GM04503 (cell line): ENCODE measurements at places on chromosomes 16 and 17.

DNA sequence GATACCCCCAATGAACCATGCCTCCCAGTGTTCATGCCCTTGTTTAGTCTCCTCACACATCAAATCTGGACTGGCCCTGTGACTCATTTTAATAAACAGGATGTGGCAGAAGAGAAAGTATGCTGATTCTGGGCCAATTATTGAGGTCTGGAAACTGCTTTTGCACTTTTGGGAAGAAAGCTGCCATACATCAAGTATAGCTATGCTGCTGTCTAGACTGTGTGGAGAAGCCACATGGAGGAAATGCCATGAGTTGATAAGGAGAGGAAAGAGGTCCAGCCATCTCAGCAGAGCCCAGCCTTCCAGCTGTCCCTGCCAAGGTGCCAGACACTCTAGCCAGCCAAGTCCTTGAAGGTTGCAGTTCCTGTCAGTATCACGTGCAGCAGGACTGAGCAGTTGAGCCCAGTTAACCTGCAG, 16.7 kb downstream of the RPRML start:
- peak; percentile 68 for DNase-seq

- DNase-seq, result no peak
Observed at GRCh38 chr16:82583422-82583821, 43.3 kb upstream of the CDH13 start.

DNA sequence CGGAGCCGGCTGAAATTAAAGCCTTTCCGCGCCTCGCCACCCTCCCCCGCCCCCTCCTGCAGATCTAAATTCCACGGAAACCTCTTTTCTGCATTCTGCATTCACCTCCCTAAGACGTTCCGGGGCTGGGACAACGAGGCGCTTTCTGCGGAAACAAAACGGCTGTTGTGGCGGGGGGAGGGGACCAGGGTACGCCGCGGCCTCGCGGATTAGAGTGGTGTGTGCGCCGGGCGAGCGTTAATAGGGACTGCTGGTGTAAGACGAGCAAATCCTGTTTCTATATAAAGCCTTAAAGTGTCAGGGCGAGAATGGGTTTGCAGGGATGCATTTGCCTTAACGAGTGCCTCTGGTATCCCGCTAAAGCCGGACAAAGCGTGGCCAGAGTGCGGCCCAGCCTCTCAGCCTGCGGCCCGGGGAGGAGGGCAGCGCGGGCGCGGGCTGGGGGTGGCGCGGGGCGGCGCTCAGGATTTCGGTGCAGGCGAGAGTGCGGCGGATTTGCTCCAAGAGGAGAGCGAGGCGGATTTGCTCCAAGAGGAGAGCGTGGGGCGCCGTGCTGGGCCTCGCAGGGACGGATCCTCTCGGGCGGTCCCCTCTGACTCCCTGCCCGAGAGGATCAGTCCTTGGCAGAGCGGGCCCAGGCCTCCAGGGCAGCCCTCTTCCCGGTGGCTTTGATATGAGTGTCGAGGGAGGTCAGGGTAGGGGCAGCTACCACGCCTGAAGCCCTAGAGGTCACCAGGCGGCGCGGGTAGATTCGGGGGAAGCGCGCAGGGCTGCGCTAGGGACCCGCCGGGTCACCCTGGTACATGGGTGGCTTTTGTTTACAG, 5.1 kb downstream of the BAHCC1 start:
- DNase-seq, result no peak

DNA sequence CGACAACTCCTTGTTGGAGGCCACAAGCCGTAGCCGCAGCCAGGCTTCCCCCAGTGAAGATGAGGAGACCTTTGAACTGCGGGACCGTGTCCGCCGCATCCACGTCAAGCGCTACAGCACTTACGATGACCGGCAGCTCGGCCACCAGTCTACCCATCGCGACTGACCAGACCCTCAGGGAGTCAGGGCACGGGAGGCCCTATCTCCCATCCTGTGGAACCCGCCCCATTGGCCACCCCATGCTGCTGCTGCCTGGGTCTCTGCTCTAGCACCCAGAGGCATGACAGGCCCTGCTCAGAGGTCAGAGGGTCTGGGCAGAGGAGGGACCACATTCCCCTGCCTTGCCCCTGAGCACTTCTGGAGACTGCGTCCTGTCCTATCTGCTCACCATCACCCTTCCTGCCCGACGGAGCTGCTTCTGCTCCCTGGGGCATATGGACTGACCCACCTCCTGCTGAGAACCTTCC, 8.9 kb downstream of the TNFAIP1 start:
- DNase-seq, result no peak

- DNase-seq, result no peak
Observed at GRCh38 chr16:7487574-7488323, 155.1 kb downstream of the RBFOX1 start.

DNA sequence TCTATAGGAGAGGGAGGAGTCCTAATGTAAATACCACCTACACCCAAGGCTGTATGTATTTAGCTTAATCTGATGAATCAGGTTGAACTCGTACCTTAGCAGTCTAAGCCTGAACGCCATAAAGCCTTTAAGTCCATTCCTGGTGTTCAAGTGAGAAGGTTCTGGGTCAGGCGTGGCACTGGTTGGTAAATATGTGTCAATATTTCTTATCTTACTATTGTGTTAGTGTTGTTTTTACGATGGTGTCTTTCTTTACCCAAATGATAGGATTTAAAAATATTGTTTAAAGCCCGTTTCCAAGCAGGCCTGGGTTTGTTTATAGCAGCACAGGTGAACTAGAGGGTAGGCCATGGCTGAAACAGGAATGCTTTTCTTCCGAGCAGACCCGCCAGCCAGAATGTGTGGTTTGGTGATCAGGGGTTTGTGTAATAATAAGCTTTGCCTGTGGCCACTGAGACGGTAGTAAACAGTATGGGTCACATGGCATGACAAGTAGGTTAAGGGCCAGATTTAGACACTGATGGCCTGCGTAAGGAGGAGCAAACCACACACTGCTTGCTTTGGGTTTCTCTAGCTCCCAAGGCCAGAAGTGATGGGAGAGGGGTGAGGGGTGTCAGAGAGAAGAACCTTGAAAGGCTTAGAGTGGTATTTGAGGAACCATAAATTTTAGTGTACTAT, 3.3 kb downstream of the TMEM94 start:
- no peak for DNase-seq

GRCh38 chr16:7316281-7316888, 16.3 kb upstream of the RBFOX1 start:
- no peak for DNase-seq

- DNase-seq, result no peak
Observed at GRCh38 chr16:50209546-50210265, 56.6 kb downstream of the TENT4B start.

GRCh38 chr16:65200857-65201256, 79.0 kb upstream of the CDH11 start:
- peak; percentile 44 for DNase-seq

DNA sequence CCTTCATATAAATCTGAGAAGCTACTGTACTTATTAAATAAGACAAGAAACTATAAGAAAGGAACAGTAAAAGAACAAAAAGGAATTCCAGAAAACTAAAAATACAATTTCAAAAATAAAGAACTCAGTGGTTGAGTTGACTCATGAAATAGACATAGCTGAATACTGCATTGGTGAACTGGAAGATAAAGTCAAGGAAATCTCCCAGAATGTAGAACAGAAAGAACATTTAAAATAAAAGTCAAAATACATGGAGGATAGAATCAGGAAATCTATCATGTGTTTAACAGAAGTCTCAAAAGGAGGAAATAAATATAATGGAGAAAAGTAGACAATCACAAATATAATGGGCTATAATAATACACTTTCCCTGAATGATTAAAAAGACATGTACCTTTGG, 136.4 kb upstream of the PMFBP1 start:
- no peak for DNase-seq

DNA sequence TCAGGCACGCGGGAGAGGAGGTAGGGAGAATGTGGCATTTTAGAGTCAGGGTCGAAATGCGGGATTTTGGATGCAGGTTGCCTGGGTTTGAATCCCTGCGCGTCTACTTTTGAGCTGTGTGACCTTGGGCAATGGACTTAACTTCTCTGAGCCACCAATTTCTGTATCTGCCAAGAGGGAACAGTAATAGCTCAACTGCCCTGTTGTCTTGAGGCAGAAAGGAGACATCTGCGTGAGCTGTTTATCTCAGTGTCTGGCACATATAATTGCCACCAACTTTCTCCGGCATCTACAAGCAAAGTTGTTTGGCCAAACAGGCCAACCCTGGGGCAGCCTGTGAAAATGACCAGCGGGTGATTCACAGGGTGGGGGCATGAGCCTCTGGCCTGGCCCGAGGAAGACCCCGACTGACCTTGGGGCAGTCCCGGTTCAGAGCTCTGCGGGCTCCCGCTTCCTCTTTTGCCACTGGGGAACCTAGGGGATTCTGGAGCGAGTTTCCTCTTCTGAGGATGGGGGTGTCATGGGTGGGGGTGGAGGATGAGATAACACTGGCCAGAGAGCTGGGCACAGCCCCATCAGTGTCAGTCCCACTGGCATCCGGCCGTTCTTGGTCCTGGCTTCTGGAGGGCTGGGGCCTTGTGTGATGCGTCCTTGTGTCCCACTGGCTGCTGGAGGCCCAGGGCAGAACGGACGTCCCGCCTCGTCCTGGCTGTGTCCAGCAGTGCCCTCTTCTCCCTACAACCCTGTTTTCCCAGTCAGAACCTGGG, 1.3 kb downstream of the SNN start:
- DNase-seq, result no peak

GRCh38 chr16:49441366-49441780, 67.8 kb downstream of the C16orf78 start:
- no peak for DNase-seq

GRCh38 chr17:3885271-3885670, 7.6 kb downstream of the CAMKK1 start:
- no peak for DNase-seq

DNA sequence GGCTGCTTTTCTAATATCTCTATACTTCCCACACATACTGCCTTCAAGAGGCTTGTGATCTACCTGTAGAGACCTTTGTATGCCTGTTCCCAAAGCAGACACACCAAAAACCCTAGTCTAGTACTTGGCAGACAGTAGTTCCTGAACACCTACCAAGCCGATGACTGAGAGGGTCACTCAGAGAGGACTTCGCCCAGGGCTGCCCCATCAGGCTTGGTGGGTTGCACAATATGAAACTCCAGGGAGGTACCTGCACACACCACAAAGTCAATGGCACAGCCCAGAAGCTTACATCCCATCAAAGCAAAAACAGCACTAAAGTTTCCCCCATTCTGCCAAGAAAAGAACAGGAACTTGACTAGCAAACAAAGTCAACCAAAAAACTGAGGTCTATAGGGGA, 30.3 kb downstream of the ASPA start:
- DNase-seq, result no peak

GRCh38 chr17:43456661-43457361, 27.0 kb upstream of the DHX8 start:
- no peak for DNase-seq

GRCh38 chr17:71975331-71975801, 145.5 kb upstream of the SOX9 start:
- DNase-seq, result peak; percentile 13

GRCh38 chr17:39194089-39194984, 3.1 kb downstream of the CACNB1 start:
- no peak for DNase-seq

- DNase-seq, result no peak
Observed at GRCh38 chr17:57788725-57789124, 43.6 kb upstream of the CCDC182 start.

GRCh38 chr17:45040459-45040858, 11.0 kb downstream of the DCAKD start:
- no peak for DNase-seq

DNA sequence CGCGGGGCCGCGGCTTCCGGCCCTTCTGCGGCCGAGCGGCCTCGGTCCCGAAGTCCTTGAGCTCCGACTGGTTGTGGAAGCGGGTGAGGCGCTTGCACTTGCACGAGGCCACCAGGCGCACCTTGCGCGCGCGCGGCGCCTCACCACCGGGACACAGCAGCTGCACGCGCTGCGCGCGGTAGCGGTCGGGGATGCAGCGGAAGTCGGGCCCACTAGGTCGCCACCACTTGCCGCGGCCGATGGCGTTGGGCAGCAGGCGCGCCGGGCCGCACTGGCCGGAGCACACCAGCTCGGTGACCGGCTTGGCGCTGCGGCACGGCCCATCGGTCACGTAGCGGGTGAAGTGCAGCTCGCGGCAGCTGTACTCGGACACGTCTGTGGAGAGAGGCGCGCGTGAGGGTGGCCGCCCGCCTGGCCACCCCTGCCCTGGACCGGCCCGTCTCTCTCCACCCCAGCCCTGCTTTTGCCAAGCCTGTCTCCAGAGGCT, 3.2 kb downstream of the SOST start:
- DNase-seq, result no peak

DNA sequence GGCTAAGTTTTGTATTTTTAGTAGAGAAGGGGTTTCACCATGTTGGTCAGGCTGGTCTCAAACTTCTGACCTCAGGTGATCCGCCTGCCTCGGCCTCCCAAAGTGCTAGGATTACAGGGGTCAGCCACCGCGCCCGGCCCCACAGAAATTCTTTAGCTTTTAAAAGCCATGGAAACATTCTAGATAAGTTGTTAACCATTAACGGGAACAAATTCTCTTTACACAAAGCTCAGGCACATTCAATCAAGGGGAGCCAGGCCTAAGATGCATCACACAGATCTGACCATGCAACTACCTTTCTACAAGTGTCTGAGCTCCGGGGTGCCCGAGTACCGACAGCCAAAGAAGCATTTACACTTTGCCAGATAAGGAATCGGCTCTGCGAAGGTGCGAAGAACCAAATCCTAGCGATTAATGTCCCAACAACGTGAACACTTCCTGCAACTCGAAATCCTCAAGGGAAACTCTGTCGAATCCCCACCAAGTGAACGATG, 1.0 kb downstream of the EMC8 start:
- no peak for DNase-seq

DNA sequence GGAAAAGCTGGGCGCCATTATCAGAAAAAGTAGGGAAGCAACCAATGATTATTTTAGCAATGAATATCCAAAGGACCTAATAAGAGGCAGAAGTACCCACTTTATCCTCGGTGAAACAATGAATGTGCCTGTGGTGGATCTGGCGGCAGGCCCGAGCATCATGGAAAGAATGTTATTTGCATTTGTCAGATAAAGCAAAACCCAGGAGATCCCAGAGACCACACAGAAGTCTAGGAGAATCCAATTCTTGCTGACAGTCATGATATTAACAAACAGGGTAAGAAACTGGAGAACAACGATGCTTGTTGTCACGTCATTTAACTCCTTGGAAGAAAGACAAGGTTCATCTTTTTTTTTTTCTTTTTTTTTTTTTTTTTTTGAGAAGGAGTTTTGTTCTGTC, 12.0 kb upstream of the TNRC6A start:
- DNase-seq, result no peak

- no peak for DNase-seq
Observed at GRCh38 chr17:79183043-79183292, 108.3 kb downstream of the ENGASE start.

- DNase-seq, result no peak
Observed at GRCh38 chr17:43988301-43988700, 16.1 kb upstream of the NAGS start.

DNA sequence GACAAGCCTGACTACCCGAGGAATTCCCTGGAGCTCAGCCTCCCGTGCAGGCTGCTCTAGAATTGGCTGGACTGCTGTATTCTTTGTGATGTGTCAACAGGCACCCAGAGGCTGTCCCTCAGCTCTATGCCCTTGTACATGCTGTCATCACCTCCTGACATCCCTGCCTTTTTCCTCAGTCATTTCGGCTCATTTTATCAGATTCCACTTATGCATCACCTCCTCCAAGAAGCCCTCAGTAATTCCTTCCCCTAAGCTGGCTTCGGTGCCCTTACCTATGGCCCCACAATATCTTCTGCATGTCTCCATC, 126.4 kb downstream of the DYNLRB2 start:
- no peak for DNase-seq

GRCh38 chr17:78777881-78778280, 4.2 kb downstream of the CYTH1 start:
- DNase-seq, result no peak
